ENCODE measurements at places on chromosomes 13 and 19.

- DNase-seq, result no peak
Measured at GRCh38 chr19:33938821-33939220, 142.2 kb downstream of the KCTD15 start.

- no peak for DNase-seq
Measured at GRCh38 chr19:45172173-45172572, 5.9 kb downstream of the TRAPPC6A start.

DNA sequence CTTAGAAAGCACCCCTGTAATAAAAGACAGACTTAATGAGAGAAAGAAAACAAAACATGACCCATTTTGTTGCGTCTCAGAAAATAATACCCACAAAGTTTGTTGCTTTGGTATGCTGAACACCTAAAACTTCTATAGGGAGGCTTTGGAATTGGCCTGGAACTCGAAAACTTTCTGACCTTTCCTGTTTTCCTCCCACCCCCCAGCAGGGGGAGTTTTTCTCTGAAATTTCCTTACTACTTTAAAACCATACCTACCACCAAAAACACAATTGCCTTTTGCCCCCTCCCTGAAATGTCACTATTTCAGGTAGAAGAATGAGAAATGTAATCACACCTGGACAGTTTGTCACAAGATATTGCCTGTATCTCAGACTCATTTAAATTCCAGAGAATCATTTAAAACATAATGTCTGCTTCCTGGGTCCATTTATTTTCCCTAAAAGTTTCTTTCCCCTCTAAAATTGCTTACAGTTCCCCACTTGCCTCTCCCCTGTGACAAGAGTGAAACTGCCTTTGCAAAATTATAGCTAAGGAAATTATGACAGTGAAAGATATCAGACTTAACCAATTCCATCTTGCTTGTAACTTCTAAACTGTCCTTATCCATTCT lies 2700.2 kb downstream of the PCDH9 start:
- DNase-seq, result peak; percentile 3

DNA sequence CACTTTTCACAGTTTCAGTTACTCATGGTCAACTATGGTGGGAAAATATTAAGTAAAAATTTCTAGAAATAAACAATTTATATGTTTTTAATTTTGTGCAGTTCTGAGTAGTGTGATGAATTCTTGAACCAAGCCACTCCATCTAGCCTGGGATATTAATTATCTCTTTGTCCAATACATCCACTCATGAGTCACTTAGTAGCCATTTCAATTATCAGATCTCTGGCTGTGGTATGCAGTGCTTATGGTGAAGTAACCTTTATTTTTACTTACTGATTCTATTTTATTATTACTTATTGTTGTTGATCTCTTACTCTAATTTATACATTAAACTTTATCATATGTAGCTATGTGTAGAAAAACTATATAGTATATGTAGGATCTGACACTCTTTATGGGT lies 128.9 kb upstream of the KLHL1 start:
- no peak for DNase-seq

DNA sequence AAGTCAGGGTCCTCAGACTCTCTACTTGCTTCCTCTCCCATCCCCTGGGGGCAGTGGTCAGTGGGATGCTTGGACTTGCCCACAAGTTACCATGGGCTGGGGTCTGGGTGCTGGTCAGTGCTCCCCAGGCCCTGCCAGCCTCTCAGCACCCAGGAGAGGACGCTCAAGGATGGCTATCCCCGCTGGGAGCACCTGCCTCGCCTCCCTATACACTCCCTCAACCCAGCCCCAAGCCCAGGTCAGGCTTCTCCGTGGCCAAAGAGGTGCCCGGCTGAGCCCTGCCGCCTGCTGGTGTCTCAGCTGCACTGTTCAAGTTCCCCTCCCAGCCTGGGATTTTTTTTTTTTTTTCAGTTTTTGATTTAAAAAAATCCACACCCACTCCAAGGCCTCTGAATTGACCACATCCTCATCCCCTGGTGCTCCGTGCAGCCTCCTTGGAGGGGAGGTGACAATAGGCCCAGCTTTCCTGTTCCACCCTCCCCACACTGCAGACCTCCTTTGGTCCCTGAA lies 10.8 kb downstream of the F2RL3 start:
- no peak for DNase-seq

DNA sequence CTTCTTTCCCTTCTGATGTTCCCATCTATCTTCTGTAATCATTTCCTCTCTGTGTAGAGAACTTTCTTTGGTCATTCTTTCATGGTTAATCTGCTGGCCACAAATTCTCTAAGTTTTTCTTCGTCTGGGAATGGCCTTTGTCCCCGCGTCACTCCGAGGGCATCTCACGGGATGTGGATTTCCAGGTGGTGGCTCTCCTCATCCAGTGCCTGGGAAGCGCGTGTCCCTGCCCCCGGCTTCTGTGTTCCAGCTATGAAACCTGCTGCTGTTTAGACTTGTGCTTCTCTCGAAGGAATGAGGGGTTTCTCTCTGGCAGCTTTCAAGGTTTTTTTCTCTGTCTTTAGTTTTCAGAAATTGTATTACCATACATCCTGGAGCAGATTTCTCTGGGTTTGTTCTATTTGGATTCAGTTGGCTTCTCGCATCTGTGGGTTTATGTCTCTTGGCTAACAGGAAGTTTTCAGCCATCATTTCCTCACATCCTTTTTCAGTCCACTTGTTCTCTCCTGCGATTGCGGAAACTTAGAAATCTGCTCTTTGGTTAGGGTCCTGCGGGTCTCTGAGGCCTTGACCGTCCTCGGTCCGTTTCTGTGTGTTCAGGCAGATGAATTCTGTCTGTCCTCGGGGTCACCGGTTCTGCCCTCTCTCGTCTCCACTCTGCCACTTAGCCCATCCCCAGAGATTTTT lies 36.9 kb upstream of the DCUN1D2 start:
- DNase-seq, result no peak

DNA sequence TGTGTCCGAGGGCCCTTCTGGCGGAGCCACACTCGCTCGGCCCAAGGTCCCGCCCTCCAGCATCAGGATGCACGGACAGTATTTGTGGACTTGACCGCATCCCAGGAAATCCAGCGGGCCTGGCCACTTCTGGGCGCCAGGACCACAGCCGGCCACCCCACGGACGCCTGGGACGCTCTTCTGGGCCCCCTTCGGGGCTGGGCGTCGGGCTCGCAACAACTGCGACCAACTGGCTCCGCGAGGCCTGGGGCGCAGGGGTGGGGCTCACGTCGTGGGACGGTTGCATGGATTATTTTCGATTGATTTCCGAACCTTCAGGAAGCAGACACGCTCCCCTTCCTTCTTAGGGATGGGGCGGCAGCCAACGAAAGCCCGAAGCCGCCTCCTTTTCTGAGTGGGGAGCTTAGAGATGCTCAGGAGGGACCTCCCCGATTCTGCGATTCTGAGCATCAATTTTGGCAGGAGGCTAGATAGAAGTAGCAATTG lies 521 bp upstream of the NUP58 start:
- no peak for DNase-seq

GRCh38 chr13:36526897-36527296 lies 94.6 kb downstream of the CCNA1 start:
- no peak for DNase-seq

- DNase-seq, result no peak
Measured at GRCh38 chr13:26895081-26895807, 134.7 kb upstream of the GPR12 start.

DNA sequence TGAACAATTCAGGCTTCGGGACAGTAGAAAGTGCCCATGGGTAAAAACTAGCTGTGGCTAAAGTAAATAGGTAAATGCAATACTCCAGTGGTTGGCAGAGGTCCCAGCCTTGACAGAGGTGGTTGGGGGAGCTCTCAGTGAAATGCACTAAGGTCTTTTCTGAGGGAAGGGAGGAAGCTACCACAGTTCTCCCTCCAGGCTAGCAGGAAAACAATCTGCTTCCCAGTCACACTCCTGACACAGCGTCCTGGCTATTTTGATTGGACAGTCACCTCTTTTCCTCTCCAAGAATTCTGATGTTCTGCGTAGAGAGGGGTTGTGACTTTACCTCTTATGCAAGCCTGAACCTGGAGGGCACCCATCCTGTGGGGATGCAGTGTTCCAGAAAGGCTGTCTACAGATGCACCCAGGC lies 128.7 kb downstream of the CYSLTR2 start:
- peak; percentile 42 for DNase-seq

- no peak for DNase-seq
Measured at GRCh38 chr19:31627620-31628365, 278.6 kb upstream of the TSHZ3 start.

DNA sequence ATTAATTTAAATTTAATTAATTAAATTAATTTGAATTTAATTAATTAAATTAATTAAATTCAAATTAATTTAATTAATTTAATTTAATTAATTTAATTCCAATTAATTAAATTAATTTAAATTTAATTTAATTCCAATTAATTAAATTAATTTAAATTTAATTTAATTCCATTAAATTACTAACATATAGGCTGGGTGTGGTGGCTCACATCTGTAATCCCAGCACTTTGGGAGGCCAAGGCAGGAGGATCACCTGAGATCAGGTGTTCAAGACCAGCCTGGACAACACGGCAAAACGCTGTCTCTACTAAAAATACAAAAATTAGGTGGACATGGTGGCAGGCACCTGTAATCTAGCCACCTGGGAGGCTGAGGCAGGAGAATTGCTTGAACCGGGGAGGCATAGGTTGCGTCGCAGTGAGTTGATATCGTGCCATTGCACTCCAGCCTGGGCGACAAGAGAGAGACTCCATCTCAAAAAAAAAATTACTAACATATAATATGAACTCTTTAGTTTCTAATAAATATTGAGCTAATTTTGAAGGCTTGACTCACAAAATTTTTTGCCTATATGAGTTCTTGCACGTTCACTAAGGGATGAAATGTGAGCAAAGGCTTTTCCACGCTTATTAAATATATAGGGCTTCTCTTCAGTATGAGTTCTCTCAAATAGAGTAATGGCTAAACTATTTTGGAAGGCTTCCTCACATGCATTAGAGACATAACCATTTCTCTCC lies 9.0 kb upstream of the USP29 start:
- no peak for DNase-seq

DNA sequence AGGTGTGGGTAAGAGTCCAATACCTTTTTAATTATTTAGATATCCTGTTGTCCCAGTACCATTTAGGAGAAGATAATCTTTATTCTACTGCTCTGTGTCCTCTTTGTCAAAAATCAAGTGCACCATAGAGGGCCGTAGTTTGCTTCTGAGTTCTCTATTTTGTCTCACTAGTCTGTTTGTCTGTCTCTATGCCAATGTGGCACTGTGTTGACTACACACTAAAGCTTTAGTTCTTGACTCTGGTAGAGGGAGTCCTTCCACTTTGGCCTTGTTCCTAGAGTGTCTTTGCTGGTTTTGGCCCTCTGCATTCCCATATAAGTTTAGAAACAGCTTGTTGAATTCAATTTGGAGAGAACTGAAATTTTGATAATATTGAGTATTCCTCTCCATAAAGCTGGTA lies 75.9 kb downstream of the SCGB2B2 start:
- no peak for DNase-seq

DNA sequence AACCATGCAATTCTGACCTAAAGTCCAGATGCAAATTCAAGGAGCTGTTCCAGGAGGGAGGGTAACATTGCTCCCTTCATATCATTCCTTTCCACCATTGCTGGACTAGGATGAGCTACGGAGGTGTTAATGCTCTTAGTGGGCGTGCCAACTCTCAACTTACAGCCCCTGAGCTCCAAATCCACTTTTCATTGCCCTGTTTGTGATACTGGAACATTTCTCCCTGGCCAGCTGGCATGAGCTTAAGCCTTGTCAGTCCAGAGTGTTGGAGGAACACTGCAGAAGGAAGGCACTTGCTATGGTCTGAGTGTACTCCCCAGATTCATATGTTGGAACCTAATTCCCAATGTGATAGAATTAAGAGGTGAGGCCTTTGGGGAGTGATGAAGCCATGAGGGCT lies 70.4 kb upstream of the FARP1 start:
- no peak for DNase-seq

DNA sequence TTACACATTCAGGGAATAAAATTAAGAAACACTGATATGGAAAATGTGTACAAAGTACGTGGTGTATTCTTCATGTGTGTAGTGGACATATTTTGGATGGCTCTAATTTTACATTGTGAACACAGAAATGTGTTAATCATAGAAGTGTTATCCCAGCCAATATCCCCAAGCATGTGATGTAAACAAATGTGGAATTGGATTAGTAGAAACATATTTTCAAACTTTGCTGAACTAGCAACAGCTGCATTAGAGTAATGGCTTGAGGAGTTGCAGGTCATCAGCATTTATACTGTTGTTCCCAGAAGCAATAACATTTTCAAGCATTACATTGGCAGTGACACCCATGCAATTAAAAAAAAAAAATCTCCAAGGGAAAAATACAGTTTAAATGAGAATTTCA lies 600.6 kb downstream of the SLITRK1 start:
- DNase-seq, result no peak

DNA sequence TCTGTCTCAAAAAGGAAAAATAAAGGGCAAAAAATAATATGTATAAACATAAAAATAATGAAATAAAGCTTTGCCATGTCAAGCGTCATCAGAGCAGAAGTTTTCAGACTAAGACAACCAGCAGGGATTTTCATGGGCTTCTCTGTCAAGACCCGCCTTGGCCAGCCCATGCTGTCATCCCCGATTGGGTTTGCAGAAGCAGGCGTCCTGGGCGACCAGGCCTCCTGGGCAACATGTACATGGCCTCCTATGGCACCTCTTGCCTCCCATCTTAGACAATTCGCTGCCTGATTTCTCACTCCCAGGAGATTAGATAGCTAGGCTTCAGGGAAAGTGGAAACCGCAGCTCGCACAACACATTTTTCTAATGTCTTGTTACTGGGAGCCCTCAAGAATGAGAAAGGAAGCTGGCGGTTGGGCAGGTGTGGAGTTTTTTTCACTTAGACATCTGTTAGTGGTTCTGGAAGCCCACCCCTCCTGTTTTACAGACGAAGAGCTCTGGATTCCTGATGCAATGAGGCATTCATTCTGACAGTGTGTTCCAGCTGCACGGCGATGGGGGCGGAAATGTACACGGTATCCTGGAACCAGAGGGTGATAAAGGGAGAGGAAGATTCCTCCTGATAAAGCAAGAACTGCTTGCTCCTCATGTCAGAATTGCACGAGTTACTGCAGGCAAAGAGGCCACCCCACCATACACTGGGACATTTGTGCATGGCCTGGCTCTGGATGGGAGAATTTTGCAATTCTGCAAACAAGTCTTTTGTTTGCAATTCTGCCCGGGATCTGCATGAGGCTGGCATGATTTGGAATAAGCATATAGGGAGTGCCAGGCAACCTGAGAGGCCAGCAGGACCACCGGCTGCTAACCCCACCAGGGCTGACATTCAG lies 47.4 kb upstream of the KATNAL1 start:
- DNase-seq, result no peak

DNA sequence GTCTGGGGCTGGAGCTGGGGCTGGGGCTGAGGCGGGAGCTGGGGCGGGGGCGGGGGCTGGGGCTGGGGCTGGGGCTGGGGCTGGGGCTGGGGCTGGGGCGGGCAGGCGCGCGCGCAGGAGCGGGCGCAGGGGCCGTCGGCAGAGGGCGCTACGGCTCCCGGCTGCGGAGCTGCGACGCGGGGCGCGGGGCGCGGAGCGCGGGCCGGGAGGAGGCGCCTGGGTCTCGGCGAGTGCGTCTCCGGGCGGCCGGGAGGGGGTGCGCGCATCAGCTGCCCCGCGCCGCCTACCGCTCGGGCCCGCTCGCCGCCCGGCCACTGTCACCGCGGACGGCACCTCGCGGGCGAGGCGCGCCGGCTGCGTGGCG lies 422 bp upstream of the MTUS2 start:
- peak; percentile 40 for DNase-seq

Data from NCI-H460 (cell line).